Activated effector memory CD4-positive, alpha-beta T cell treated with Interleukin-2 at 50 U/mL for 16 hours (primary cell): ENCODE measurements at places on chromosomes 1 and 21.

- DNase-seq, result no peak
These were observed 93.8 kb upstream of the PLPPR4 start for GRCh38 chr1:99170516-99170915.

DNA sequence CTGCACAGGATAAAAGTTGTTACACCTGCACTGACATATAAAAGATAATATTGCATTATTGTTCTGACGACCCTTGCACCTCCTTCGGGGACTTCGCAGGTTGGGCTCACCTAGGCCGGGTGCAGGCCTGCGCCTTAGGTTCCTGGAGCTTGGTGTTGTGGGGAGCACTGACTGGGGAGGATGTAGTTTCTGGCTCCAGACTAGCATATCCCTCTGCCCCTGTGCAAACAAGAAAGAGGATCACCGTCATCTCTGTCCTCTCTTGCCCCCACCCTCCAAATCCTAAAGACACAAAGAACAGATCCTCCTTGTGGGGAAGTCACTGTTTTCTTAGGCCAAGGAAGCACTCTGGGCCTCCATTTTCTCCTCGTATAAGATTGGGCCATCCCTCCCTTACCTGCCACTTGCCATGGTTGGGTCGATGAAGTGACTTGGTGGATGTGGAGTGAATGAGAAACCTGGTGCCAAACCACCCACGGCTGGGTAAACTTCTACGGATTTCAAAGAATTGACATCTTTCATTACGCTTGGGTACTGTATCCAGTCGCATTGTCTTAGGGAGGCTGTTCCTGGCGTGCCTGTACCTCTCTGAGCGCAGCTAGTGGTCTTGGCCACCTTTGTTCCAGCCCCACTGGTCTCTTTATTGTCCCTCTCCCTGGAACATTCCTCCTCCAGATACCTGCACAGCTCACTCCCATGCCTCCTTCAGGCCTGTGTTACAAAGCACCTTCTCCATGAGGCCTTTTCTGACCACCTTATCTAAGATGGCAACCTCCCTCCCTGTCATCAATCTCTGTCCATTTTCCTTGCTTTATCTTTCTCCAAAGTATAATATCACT lies 34.4 kb upstream of the PKP1 start:
- no peak for DNase-seq

GRCh38 chr1:97668945-97669344 lies 251.9 kb downstream of the DPYD start:
- no peak for DNase-seq

DNA sequence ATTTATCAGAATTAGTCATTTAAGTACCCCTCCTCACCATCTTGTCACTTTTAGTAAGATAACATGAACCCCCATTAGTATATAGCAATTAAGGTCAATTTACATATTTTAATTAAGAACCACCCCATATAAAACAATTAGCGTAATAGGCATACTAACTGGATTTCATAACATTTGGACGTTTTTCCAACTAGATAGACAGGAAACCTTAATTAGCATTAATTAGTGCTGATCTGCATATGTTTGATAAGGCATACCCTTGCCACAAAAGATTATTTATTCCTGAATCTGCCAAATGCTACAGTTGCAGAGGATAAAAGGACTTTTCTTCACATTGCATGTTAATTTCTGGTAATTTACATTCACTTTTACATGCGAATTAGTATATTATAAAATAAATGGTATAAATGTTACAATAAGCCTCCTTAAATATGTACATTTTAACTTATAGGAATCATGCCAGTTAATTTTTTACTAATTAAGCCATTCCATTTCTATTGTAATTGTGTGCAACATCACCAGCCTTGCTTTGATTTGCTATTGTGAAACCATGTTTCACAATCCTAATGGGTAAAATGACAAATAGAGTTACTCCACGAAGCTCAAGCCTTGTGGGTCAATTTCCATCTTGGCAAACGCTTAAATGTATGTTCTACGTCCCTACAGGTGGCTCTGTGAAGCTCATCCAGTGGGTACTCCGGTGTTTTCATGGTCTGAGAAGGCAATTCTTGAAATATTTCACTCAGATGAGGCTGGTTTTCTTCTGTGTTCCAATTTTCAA lies 469.6 kb downstream of the DPYD start:
- DNase-seq, result no peak

DNA sequence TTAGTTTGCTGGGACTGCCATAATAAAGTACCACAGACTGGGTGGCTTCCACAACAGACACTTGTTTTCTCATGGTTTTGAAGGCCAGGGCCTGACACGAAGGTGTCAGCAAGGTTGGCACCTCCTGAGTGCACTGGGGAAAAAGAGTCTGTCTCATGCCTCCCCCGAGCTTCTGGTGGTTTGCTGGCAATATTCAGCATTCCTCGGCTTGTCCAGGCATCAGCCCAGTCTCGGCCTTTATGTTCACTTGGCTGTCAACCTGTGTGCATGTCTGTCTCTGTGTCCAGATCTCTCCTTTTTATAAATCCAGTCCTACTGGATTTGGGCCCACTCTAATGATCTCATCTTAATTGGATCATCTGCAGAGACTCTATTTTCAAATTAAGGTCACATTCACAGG lies 72.6 kb downstream of the DOP1B start:
- no peak for DNase-seq

DNA sequence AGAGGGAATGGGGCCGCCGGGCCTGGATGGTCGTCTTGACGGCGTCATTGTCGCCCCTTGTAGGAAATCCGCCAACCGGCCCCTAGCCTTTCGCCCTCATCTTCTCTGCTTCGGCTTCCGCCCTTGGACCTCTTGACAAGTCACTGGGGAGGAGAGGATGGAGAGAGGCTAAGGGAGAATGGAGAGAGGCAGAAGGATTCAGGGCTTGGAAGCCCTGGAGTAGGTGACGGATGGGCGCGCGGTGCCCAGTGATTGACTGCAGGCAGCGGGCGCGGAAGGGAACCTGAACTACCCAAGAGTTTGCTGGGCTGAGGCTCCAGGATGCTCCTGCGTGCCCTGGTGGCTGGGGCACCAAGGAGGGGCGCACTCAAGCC lies 651 bp downstream of the PDE4B start:
- DNase-seq, result no peak

DNA sequence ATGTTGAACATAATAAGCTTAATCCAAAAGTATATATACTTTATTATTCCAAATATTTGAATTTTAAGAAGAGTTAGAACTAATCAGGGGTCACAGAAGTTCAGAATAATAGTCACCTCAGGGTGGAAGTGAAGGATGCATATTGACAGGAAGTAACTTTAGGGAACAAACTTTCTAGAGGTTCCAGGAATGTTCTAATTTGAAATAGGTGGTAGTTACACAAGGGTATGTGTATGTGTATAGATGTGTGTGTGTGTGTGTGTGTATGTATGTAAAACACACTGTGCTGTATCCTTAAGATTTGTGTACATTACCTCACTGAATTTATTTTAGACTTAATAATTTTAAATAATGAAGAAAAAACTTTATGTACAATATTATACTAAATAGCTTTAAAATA lies 110.4 kb downstream of the ACBD6 start:
- no peak for DNase-seq

DNA sequence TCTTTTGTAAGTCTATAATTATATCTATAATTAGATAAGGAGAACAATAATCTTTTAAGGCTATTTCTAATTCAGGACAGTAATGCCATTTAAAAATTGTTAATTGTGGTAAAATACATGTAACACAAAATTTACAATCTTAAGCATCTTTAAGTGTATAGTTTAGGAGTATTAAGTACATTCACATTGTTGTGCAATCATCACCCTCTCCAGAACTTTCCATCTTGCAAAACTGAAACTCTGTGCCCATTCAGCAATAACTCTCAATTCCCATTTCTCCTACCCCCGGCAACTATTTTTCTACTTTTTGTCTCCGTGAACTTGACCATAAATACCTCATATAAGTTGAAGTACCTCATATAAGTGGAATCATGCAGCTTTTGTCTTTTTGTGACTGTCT lies 93.9 kb upstream of the KCNA3 start:
- no peak for DNase-seq

DNA sequence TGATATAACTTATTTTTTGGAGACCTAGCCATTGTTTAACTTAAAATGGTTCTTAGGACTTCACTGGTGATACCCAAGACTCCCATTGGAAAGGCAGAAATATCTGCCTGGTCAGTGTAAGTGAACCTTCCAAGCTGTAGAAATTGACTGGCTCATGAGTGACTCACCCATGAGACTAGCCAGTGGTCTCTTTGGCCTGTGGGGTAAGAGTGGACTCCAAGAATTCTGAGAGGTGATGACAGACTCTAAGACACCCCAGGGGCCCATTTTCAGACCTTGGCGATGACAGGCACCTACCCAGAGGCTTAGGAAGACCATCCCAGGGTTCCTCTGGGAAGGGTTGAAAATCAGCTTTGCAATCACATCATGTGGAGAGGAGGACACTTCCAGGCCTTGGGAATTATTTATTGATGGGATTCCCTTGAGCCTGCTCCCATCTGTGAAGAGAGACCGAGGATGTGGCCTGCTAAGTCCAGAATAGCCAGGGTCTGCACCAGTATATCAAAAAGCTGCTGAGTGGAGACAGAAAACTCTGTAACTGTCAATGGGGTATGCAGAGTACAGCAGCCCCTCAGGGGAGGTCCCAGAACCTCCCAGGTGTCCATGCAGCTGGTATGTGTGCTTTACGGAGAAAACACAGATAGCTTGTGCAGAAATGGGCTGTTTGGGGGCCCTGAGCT lies 78.9 kb downstream of the KAZN start:
- no peak for DNase-seq

GRCh38 chr1:109624201-109625010 lies 4.8 kb downstream of the AMPD2 start:
- DNase-seq, result no peak

- DNase-seq, result no peak
These were observed 69.9 kb downstream of the PGBD5 start for GRCh38 chr1:230356190-230356589.

DNA sequence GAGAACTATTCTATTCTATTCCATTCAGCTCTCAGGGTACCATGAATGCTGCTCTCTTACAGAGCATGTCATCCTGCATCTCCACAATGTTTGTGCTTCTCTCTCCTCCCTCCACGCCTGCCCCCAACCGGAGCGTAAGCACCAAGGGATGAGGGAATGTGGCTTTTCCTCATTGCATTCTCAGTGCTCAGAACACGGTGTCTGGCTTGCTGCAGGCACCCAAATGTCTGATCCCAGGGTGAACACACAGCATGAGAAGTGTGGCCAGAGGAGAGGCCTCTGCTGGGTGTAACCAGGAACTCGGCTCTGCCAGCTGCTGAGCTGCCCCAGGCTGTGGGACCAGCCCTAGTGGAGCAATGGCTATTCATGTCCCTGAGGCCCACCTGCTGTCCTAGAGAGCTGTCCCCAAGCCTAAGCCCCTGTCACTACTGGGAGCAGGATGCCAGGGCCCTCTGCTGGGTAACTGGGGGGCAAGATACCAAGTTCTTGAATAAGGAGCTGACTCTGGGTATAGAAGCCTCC lies 38.3 kb downstream of the OLFML2B start:
- no peak for DNase-seq

DNA sequence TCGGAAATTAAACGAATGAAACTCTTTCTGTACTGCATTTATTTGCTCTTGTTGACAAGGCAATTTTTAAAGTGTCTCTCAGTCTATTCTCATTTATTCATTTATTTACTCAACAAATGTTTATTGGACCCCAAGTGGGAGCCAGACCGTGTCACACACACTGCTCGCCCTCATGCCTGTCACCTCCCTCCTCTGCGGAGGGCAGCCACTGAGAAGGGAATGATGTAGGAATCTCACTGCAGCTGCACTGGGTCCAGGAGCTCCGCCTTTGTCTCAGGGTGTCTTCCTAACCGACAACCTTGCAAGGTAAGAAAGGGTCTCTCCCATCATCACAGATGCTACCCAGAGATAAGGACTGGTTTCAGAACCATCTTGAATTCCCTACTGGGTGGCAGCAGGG lies 14.1 kb upstream of the KLHDC7A start:
- DNase-seq, result no peak

GRCh38 chr1:109770331-109771095 lies 6.8 kb upstream of the EPS8L3 start:
- no peak for DNase-seq

DNA sequence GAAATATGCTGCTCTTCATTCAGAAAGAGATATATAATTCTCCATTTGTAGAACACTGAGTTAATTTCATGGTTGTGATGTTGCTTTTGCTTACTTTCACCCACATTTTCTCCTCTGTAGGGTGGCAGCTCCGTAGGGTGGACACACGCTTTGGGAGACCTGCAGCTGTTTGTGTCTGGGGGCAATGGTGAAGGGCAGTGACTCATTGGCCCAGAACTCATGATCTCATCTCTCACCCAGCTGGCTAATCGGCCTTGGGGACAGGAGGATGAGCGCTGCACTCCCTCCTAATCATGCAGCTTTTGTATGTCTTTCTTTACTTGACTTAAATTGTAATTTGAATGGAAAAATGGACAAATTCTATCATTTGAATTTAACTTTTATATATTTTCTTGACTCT lies 9.6 kb downstream of the DISC1 start:
- no peak for DNase-seq

GRCh38 chr1:154402409-154402921 lies 2.7 kb upstream of the IL6R start:
- DNase-seq, result no peak

- no peak for DNase-seq
These were observed 142.6 kb downstream of the ZNF644 start for GRCh38 chr1:90879281-90879680.

DNA sequence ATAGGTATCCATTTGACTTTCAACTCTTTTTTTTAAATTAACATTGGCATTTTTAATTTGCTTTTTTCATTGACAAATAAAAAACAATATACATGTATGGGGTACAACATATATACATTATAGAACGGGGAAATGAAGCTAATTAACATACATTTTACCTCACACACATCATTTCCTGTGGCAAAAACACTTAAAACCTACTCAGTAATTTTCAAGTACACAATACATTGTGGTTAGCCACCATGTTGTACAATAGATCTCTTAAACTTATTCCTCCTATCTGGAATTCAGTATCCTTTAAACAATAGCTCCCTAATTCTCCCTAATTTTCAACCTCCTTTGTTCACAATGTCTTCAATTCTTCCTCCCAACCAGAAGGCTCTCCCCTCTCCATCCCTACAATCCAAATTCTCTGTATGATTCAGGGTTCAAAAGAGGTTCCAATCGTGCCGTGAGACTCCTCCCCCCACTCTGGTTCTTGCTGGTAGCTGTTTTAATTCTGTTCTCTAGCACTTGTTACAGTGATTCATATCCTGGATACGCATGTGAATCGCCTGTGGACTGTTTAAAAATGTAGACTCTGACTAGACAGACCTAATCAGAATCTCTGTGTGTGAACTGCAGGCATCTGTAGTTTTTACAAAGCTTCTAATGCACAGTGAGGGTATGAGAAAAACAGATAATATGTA lies 87.6 kb upstream of the DUSP10 start:
- peak; percentile 16 for DNase-seq
